ENCODE measurements at places on chromosomes 3 and 15.

DNA sequence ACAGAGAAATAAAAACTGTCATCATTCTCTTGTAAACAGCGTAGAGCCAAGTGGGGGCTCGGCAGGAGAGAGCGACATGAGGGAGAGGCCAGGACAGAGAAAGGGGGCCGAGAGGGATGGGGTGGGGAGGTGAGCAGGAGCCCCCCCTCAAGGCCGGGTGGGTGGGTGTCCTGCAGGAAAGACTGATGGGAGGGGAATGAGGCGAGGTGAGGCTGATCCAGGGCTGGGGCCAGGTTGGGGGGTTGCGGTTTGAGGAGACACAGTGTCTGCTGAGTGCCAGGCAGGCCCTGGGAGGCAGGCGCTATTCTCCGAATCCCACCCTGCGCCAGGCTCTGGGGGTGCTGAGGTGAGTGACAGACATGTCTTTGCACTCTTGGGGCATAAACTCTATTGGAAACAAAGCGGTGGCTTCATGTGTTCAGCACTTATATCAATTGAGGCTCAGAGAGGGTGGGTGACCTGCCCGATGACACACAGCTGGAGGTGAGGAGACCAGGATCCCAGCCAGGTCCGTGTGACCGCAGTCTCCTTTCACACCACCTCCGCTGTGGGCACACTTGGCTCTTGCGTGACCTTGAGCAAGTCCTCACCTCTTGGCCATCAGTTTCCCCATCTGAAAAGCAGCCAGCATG, 19.6 kb upstream of the CSPG4 start:
- no peak for DNase-seq

- DNase-seq, result no peak
These were observed 143.2 kb upstream of the PRR20G start for GRCh38 chr3:127431066-127431465.

- DNase-seq, result no peak
These were observed 228.9 kb upstream of the FEZF2 start for GRCh38 chr3:62602129-62602770.

DNA sequence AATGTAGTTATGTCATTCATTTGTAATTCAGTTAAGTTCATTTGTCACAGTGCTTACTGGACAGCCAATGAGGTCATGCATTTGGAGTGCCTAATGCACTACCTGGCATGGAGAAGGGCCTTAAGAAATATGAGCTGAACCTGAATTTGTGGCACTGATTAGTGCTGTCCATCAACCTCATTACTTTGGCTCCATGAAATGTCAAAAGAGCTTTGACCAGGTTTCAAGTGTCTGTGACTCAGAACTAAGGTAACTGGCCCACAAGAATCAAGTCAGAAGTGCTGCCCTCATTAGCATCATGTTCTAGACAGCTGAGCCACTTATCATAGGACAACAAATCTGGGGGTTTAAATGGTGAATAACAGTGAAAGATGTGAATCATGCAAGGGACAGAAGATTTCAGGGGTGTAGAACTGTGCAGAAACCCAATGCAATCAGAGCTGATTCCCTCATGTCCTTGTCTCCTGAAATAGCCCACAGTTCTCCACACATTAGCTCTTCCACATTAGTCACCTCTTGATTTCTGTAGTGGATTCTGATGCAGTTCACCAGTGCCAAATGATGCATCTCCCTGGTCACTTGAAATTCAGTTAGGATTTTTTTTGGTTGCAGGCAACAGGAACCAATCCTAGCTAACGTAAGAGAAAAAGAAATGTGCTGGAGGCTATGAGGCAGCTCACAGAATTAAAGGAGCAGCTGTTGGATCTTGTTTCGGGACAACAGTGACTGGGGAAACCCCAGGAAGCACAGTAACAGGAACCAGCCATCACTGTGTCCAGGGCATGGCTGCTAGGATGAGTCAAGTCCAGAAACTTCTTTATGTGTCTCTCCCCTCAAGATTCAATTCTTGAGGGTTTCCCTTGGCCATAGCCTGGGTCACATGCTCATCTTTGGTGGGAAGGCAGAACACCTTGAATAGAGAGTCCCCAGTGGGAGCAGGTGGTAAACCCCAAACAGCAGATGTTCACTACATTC, 38.7 kb downstream of the CHST2 start:
- DNase-seq, result peak; percentile 33

DNA sequence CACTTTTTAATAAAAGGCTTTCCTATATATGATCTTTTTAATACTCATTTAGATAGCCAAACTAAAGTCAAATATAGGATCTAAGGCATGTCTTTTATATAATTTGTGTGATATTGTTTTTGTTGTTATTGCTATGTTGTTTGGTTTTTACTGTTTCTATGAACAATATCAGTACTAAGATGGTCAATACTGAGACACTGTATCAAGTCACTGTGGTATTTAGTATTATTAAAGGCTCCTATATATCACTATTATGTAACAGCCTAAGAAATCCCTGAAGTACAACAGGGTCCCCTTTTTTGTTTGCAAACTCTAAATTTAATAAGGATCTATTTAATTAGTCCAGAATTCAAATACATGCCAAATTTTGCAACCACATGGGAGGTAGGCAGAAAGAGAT, 61.9 kb downstream of the TBC1D5 start:
- no peak for DNase-seq

- peak; percentile 68 for DNase-seq
These were observed 491 bp upstream of the ZNF774 start for GRCh38 chr15:90351479-90352106.

DNA sequence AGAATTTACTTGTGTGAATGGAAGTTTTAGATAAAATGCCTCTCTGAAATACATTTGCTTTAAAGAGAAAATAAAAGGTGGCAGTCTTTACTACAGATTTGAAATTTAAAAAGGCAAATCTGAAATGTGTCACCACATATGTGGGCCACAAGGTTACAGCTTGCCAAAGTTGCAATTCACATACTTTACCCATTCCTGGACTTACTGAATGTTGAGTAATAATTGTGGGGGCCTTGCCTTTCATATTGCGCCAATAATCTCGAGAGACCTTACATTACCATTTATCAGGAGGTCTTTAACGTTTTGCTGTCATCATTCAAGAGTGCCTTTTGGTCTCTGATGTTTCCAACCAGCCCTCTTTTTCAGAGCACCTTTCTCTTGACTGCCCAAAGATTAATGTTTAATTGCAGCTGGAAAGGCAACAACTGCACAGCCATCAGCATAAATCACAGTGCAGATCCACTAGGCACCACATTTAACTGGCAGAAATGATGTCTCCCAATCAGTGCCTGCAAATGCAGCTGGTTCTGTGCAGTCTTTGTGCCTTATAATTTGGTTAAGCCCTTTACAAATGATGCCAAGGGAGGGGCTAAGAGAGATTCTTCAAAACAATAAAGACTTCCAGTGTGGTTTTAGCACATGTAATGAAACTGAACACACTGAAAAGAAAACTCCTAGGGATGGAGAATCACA, 206.8 kb downstream of the MAGI1 start:
- no peak for DNase-seq

DNA sequence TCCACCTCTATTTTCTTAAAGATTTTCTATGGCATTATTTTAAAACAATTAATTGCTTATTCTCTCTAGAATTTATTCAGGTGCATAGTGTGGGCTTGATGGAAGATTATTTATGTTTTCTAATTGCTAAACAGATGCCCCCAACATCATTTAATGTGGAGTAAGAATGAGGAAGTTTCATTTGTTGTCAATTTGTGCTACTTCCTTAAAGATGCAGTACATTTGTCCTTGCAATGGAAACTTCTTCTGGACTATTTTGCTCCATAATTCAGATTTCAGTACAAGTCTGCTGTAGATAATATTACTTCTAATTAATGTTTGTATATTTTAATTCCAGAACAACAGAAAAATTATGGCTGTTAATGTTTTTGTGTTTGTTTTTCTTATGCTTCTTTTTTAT, 104.8 kb downstream of the TGFBR2 start:
- DNase-seq, result no peak

- no peak for DNase-seq
These were observed 481.4 kb upstream of the THBS1 start for GRCh38 chr15:39099524-39099923.

GRCh38 chr3:53113293-53114010, 16.8 kb downstream of the RFT1 start:
- no peak for DNase-seq

DNA sequence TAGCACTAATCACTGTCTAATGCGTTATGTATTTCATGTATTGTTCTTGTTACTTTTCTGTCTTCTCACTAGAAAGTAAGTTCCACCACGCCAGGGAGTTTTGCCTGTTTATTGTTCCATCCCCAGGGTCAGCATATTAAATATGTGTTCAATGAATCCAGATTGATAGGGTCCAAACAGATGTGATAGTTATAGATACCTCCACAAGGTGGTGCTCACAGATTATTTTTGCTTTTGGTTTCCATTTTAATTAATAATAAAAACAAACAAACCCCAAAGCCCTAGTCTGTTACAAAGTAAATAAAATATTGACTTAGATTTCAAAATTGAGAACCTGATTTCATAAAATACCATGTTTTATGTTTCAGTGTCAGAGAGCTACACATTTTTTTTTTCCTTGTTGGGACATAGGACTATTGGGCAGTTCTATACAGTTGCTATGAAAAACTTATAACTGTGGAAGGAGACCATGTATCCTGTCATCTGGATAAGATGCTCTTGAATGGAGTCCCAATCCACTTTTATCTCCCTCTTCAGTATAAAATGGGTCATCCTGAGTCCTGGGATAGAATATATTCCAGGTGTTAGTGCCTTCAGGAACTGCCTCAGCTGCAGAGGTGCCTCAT, 12.4 kb downstream of the OTOL1 start:
- no peak for DNase-seq

- no peak for DNase-seq
These were observed 104.3 kb upstream of the PRR20G start for GRCh38 chr3:127392156-127392490.

DNA sequence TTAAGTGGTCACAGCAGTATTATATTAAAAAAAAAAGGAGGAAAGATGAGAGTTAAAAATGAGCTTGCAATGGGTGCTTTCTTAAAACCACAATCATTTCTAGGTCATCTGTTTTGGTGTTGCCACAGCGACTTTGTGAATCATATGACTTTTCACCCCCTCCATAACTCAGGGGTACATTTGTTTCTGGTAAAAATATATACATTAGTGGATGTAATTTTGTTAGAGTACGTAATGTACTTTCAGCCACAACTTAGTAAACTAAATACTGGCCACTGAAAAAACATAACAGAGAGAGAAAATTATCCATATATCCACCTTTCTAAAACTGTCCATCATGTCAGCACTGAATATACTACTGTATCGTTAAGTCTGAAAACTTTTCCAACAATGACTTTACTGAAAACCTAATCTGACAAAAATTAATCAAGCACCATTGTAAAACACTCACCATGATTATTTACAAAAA, 3.4 kb downstream of the ANKRD28 start:
- no peak for DNase-seq

DNA sequence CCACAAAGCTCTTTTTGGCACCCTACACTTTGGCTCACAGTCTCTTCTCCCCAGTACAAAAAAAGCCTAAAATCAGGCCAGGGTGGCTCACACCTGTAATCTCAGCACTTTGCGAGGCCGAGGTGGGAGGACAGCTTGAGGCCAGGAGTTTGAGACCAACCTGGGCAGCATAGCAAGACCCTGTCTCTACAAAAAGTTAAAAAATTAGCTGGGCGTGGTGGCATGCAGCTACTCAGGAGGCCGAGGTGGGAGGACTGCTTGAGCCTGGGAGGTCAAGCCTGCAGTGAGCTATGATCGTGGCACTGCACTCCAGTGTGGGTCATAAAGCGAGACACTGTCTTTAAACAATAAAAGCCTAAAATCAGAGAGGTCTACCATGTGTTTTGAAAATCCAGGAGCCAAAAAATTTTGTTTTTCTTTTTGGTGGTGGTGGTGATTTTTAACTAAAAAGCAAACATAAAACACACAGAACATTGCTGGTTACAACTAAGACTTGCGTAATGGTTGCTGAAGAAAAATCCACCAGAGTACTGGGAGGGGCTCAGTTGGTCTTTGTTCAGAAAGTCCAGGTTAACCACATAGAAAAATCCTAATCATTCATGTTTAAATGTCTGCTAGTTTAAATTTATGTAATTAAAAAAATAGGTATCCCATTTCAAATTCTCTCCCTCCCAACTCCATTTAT, 1.6 kb upstream of the MAN2C1 start:
- DNase-seq, result no peak

DNA sequence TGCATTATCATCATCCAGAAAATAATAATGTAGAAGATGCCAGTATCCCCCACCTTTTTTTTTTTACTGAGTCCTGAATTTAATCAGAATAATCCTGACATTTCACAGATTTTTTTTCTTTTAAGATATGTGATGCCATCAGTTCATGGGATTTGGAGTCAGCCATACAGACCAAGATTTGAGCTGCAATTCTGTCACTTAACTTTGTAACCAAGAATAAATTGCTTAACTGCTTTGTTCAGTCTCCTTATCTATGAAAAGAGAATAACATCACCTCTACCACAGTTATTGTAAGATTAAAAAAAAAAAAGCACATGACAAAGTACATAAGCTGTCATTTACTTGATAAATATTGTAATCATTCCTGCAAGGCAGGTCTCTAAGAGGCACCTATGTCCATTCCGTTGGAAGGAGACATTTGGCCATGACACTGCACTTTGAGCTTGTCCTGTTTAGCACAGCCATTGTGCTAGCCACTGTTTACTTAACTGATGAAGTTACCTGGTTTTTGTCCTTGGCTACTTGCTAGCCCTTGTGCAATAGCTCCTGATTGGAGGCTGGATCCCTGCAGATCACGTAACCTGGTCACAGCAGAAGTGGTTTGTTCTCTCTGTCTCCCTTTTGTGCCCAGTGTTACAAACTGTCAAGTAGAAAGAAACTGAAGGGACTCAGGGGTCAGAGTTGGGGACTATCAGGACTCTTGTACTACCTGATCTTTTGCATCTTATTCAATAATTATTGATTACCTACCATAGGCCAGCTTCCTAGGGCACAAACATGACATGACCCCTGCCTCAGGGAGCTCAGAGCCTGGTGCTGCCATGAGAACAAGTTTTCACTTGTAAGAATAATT, 306.0 kb downstream of the WDR72 start:
- DNase-seq, result no peak

- no peak for DNase-seq
These were observed 38.0 kb downstream of the CCR3 start for GRCh38 chr3:46280105-46280797.
